ENCODE measurements at places on chromosomes 1 and 21.

- no peak for DNase-seq
These were observed 165.8 kb downstream of the PAPPA2 start for GRCh38 chr1:176628775-176629174.

DNA sequence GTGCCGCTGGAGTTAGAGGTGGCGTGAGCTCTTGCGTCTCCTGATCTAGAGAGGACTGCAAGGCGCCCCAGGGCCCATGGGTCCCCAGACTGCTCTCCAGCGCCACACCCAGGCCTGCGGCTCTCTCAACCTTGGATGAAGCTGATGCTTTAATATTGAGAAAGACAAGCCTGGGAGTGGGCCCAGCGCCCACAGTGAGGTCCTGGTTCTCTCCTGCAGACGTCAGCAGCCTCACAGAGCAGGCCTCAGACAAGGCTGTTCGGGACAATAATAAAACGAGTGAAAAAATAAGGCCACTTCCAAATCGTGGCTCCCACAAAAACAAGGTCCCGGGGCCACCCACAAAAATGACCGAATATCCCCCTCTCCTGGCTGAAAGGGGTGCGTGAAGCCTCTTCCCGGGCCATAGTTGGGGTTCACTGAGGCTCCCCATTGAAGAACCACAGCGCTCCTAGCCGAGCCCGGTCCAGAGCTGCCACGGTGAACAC is 6.0 kb upstream of the DNMT3L start:
- no peak for DNase-seq

- no peak for DNase-seq
These were observed 2.7 kb downstream of the ARHGEF11 start for GRCh38 chr1:157042846-157043245.

- no peak for DNase-seq
These were observed 41.3 kb downstream of the TBCE start for GRCh38 chr1:235408503-235408960.

DNA sequence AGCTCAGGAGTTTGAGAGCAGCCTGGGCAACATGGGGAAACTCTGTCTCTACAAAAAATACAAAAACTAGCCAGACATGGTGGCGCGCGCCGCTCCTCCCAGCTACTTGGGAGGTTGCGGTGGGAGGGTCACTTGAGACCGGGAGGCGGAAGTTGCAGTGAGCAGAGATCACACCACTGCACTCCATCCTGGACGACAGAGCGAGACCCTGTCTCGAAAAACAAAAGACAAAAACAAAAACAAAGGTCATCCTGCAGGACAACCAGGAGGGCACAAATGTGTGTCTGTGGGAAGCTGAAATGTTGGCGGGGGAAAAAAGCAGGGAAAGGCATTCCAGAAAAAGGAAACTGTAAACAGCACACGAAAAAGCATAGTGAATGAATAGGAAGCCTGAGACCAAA is 104.1 kb upstream of the HNRNPU start:
- DNase-seq = no peak

DNA sequence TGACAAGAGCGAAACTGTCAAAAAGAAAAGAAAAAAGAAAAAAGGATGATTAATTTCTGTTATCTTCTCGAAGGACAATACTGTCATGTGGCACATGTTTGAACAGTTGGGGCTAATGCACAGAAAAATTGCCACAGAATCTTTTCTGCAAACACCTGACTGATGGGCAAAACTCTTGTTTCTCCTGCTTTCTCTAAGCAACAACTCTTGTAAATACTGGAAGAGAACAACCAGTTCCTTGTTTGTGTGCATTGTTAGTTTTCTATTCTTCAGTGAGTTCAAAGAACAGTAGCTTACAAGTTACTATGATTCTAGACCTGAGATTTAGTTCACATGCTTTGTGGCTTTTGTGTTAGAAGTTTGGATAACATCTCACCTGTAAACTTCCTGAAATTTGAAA is 60.7 kb downstream of the CDC14A start:
- DNase-seq = no peak

DNA sequence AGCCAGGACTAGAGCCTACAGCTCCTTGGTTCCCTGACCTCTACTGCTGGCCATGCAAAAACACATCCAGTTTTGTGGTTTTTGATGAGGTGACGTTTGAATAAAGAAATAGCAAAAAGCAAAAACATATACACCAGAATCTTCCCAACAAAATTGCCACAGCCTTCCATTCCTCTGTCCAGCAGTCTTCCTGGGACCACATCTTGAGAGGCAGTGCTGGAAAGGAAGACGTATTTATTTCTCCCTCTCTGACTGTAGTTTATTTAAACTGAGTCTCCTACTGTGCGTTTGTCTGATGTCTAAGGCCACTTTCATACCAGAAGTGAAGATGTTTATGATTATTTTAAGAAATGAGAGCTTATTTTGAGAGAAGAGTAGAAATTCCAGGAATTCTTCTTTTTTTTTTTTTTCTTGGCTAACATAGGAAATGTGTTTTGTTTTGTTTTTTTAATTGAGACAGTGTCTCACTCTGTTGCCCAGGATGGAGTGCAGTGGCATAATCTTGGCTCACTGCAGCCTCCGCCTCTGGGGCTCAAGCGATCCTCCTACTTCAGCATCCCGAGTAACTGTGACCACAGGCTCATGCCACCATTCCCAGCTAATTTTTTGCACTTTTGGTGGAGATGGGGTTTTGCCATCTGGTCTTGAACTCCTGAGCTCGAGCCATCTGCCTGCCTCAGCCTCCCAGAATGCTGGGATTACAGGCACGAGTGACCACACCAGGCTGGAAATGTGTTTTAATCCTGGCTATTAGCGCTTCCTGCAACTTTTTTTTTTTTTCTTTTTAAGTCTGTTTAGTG is 118.5 kb downstream of the ITSN1 start:
- DNase-seq = no peak

DNA sequence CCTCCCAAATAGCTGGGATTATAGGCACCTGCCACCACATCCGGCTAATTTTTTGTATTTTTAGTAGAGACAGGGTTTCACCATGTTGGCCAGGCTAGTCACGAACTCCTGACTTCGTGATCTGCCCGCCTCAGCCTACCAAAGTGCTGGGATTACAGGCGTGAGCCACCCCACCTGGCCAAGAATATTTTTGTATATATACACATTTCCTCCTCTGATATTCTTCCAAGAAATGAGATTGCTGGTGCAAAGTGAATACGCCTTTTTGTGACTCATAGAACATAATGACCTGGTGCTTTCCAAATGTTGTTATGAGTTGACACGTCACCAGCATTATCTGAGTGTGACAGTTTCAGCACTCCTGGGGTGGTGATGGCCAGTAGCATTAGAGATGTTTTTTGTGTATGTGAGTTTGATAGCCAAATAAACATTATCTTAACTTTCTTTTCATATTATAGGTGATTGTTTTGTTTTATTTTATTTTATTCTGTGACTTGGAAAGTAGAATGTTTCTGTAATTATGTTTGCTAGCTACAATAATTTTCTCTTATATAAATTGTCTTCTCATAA is 54.9 kb downstream of the KCNK1 start:
- no peak for DNase-seq

DNA sequence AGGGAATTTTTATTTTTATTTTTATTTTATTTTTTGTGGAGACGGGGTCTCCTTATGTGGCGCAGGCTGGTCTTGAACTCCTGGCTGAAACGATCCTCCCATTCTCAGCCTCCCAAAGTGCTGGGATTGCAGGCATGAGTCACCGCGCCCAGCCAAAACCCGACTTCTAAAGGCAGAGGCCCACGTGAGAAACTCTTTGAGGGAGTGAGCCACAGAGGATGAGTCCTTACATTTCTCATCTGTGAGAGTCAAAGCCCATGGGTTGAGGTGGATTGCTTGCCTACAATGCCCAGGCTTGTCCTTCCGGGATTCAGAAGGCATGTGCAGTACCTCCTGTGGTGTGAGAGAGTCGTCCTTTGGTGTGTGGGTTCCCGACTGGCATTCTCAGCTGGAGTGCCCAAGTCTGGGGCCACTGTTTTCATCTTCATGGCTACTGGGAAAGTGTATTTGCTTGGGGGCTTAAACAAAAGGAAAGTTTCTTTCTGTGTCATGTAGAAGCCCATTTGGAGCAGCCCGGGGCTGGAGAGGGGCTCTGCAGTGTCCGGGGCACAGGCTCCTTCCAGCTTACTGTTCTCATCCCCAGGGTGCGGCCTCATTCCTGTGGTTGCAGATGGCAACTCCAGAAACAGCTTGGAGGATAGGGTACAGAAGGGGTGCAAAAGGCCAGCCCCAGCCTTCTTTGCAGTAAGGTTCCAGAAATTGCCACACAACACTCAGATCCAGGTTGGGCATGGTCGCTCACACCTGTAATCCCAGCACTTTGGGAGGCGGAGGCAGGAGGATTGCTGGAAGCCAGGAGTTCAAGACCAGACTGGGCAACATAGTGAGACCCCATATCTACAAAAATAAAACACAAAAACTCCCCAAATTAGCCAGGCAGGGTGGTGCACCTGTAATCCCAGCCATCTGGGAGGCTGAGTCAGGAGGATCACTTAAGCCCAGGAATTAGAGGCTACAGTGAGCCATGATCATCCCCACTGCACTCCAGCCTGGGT is 29.4 kb upstream of the CSF3R start:
- no peak for DNase-seq

- no peak for DNase-seq
These were observed 39.2 kb upstream of the SCMH1 start for GRCh38 chr1:41281334-41281733.

DNA sequence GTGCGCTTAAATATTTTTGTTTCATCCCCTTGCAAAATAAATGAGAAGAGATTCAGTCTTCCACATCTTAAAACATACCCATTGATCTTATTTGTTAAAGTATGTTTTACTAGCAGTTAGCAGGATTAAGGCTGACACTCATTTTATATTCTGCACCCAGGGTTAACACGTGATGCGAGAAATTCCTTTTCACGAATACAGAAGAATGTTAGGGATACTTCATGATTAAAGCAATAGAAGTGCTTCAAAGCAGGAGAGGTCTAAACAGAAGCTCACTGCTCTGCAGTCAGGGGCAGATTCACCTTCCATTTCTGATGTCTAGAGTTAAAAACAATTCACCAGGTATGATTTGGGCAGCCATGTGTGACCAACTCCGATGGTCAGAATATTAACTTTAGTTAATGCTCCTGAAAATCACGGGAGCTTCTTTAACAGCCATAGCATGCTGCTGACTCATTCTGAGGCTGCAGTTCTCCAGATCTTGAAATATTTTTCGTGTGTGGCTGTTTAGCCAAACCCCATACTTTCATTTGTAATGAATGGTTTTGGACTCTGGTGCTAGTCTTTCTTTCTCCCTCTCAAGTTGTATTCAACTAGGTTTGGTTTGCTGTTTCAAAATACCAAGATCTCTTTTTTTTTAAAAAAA is 19.7 kb downstream of the BCAR3 start:
- DNase-seq = no peak

DNA sequence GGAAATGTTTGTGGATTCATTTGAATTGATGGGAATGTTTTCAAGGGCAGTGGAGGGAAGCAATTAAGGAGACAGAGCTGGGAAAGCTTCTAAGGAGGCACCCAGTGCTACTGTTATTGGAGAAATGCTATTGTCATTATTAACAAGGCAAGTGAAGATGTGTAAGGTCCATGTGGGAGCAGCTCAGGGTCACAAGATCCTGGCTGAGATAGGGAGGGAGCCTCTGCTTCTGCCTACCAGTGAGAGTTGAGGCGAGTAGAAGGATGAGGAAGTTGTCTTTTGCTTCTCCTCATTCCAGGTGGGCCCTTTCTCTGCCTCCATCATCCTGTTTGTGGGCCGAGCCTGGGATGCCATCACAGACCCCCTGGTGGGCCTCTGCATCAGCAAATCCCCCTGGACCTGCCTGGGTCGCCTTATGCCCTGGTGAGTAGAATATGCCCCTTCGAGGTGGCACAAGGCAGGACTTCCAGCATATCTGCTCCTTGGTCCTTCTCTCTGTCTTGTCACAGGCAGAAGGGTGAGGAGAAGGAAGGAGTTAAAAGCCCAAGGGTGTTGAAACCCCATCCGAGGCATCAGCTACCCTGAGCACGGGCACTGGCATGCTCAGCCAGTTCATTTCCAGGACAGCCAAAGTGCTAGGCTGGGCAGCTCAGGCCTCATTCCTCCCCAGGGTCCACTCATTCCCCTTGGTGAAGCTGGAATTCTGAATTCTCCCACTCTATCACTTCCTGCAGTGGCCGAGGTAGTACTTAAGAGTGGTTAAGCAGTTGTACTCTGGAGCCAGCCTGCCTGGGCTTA is 3.7 kb downstream of the MFSD2A start:
- no peak for DNase-seq

- DNase-seq = no peak
These were observed 24.3 kb upstream of the APP start for GRCh38 chr21:26194811-26195251.

- no peak for DNase-seq
These were observed 711.2 kb downstream of the MRPL39 start for GRCh38 chr21:24895885-24896734.

- DNase-seq = no peak
These were observed 7.3 kb downstream of the NDUFV3 start for GRCh38 chr21:42900446-42900845.

DNA sequence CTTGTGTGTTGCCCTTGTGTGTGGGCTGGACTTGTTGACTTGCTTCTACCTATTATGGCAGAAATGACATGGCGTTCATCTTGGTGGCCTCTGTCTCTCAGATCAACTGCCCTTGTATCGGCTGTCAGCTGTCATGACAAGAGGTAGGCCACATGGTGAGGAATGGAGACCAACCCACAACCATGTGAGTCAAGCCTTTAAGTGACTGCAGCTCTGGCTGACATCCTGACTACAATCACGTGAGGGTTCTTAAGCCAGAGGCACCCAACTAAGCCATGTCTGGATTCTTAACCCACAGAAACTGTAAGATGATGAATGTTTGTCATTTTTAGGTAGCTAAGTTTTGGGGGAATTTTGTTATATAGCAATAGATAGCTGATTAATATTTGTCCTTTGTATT is 82.1 kb downstream of the KCND3 start:
- peak; percentile 9 for DNase-seq

GRCh38 chr21:41210426-41211059 is 42.6 kb downstream of the BACE2 start:
- no peak for DNase-seq

DNA sequence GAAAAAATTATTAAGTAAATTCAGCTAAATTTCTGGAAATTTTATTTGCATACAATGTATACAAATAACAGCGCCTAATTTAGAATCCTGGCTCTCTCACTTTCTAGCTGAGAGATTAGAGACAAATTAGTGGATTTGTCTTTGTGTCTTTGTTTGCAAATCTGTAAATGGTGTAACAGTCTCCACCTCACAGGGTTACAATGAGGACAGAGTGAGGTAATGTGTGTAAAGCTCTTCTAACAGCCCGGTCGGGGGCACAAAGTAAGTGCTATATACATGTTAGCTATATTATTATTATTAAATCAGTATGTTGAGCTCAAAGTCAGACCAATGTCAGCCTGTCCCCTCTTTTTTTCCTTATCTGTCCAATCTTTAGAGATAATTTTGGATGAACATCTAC is 5.0 kb upstream of the ADAMTSL4 start:
- no peak for DNase-seq

All from stimulated activated CD4-positive, alpha-beta T cell treated with anti-CD3 and anti-CD28 coated beads, Interleukin-1b, Interleukin-23, amount 100 ng/mL, for 48 hours (primary cell).